ENCODE measurements at places on chromosomes 2 and 18. TPM values are rescaled to one million over a fixed set of nuclear protein-coding genes. Genes with fewer than 3 reads are reported as not detected.

- DNase-seq = no peak
These were observed 46.6 kb downstream of the THUMPD2 start for GRCh38 chr2:39732482-39732881.

The LRATD1 gene
- total RNA-seq = 0.31 TPM

DNA sequence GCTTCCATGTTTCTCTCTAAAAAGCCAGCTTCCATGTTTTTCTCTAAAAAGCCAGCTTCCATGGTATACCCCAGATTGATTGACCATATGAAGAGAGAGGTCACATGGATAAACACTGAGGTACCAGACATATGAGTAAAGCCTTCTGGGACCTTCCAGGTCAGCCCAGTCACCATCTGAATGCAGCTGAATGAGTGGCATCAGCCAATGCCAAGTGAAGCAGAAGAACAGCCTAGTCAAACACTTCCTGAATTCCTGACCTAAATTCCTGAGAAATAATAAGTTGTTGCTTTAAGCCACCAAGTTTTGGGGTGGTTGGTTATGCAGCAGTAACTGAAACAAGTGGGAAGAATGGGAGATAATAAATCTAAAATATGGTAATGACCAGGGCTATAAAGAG lies 5.7 kb upstream of the ALS2 start:
- no peak for DNase-seq

DNA sequence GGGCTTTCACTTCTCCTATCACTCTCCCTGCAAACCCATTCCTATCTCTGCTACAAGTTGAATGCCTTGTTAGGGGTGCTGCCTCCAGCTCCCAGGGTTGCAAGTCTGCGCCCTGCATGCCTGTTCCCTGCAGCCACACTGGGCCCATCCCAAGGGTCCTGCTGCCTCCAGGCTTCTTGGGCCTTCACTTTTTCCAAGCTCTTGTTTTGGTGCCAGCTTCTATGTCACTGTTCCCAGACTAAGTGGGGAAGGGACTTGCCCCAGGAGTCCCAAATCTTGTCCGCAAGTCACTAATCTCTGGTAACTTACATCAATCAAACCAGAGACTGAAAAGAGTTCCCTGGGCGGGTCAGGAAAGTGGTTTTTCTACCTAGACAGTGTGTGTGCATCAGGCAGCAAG lies 65.4 kb downstream of the ZCCHC2 start:
- no peak for DNase-seq

The IL1B gene
- total RNA-seq = not detected

The HOXD9 gene
- total RNA-seq = not detected

The ACTR1B gene
- 33.8 TPM for total RNA-seq

DNA sequence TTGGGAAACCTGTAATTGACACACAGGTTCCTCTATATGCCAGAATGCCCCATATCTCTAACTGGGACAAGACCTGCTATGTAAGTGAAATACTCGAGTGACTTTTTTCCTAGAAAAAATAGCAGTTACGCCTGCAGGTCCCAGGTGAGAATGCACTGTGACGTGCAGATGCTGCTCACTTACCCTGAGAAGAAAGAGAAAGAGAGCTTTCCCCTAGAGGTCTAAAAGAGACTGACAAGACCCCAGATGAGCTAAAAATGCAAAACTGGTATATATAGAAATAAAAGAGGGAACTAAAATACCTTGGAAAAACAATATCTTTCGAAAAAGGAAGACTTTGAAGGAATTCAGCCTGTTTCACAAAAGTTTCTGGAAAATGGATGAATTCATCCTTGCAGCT lies 383.0 kb upstream of the DCC start:
- no peak for DNase-seq

The EIF2AK2 gene
- total RNA-seq = 55.7 TPM

The PROM2 gene
- 4.0 TPM for total RNA-seq

DNA sequence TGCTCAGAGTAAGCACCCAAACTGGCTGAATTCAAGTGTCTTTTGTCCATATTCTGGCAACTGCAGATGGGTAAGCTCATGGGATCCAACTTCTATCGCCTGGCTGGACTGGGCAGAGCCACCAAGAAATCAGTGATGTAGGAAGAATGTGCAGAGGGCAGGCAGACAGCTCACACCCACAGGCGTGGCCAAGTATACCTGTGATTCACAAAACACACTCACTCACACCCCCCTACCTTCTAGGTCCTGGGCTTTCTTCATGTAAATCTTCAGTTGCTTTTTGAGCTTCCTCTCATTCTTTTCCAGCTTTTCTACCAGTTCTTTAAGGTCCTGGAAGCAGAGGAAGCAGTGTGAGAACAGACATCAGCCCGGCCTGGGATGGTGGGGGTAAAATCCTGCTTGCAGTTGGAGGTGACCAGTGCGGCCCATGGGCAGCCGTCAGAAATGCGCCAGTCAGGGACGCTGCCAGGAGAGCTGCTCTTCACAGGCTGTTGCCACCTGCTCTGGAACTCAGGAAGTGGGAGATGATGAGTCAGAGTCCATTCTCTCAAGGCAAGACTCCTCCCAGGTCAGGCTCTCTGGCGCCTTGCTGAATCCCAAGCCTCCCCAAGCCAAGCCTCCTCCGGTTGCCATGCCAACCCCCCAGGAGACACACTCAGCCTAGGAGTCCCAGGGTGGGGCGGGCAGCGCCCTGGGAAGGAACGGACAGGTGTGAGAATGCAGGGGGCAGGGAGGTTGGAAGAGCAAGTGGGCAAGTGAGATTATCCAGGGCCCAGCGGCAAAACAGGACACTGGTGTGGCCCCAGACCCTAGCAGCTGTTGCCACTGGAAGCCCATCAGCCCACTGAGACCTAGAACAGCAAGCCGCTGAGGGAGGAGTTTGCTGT lies 36.2 kb upstream of the ACAA2 start:
- DNase-seq = peak; percentile 88

DNA sequence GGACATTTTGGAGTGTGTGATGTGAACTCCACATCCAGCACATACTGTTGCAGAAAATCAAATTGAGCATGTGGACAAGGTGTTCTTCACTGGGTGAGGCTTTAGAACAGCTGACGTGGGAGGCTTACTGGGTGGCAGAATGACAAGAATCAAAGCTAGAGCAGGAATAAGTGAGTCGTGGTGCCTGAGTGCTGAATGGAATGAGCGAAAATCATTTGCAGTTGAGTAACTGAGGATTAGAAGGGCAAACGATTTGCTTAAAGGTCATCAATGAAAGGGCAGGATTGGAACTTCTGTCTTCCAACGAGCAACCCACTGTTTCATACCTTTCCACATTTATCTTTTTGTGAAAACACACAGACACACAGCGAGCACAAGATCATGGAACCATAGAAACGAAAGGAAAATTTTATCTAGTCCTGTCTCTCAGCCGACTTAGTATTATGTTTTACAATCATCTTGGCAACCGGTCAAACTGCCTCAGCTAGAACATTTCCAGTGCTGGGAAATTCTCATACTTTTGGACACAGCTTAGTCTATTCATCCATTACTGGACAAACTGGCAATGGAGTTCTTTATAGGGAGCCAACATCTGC lies 7.2 kb upstream of the DAW1 start:
- no peak for DNase-seq

DNA sequence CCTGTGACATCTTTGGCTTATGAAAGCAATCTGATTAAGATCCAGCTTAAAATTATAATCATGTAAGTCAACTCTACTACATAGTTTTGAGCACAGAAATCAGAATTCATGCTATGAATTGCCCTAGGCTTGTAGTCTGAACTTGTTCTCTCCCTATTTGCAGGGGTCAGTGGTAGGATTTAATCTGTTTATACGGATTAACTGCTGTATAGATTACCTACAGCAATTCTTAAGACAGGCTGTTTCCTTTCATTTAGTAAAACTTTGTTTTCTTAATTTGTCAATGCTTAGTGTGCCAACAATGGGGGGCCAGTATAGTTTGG lies 287.9 kb downstream of the PDE11A start:
- DNase-seq = no peak

The CDH7 gene
- total RNA-seq = 0.29 TPM

- DNase-seq = no peak
These were observed 34.0 kb downstream of the LOXHD1 start for GRCh38 chr18:46622999-46623398.

GRCh38 chr2:194054313-194054712 lies 1602.7 kb upstream of the SLC39A10 start:
- DNase-seq = no peak

The PLEK gene
- total RNA-seq = not detected

The C18orf54 gene
- 23.2 TPM for total RNA-seq

The CD8A gene
- total RNA-seq = not detected

DNA sequence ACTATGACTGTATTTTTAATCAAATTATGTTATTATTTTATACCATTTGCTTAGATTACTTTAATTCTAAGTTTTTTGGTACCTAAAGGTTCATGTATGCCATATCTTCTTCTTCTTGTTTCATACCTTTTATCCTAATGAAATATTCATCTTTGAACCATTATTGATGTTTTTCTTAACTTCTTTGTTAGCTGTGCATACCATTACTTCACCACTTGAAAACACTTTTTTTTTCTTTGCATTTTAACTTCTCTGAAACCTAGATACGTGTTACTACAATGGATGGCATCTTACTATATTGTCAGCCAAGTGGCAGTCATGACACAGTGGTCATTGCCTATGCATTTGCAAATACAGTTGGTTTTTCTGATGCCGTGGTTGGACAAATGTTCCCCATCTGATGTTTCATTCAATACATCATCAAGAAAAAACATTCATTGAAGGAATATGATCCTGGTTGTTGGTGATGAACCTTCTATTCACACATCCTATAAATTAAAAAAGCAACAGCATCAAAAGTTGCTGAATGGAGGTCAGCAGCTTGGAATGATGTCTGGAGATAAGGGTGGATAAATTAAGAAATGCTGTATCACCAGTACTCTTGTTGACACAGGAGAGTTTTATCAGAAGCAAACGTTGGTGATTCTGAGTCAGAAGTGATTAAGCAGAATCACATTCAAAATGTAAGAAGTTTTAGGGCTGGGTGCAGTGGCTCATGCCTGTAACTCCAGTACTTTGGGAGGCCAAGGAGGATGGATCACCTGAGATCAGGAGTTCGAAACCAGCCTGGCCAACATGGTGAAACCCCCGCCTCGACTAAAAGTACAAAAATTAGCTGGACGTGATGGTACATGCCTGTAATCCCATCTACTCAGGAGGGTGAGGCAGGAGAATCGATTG lies 7.4 kb downstream of the IL36A start:
- DNase-seq = no peak

DNA sequence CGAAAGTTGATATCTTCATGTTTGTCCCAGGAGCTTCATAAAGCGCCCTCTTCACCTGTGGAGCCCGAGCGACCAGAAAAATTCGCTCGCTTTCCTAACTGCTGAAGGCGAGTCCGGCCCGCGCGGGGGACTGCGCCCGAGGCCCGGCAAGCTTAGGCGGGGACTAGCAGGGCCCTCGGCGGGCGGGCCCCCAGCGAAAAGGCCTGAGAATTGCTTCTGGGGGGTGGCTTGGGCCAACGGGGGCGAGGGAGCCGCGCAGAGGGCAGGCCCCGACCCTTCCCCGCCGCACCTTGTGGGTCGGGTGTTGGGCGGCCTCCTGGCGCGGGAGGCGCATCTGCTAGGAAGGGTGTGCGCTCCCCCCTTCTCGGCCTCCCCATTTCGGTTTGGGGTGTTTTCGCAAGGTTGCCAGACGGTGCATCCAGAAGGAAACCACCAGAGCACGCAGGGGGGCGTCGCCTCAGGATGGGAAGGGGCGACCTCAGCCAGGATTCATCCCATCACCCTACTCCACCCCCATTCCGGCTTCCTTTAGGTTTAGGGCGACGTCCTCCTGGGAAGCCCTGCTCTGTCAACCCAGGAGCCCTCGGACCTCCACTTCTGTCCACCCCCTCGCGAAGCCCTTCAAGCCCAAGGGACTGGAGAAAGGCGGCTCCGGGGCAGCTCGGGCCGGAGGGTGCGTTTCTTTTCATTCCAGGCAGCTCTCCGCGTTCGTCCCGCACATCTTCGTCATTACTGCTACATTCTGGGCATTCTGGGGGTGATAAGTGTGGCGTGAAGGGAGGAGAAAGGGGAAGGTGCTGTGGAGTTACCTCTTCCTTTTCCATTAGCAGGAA lies 9.1 kb downstream of the SP9 start:
- no peak for DNase-seq

GRCh38 chr2:152154462-152154861 lies 21.1 kb downstream of the STAM2 start:
- no peak for DNase-seq

DNA sequence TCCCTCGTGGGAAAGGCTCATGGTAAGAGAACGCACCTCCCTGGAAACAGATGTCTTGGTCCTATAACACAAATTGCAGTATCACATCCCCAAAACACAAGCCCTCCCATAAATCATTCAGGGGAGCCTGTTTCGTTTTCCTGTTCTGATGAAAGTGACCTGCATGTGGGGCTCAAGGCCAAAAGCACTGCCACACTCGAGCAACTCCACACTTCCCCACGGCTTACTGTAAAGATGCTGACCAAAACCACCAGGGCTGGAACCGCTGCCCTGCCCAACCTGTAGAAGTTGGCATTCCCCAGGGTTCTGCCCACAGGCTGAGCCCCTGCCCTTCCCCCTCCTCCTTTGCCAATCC lies 139.7 kb downstream of the BCL11A start:
- DNase-seq = no peak

Data from H9 (cell line).